Stimulated activated CD4-positive, alpha-beta T cell treated with anti-CD3 and anti-CD28 coated beads, Interleukin-1b, Interleukin-23, amount 100 ng/mL, for 1 hour (primary cell): ENCODE measurements at places on chromosomes 6 and 20.

DNA sequence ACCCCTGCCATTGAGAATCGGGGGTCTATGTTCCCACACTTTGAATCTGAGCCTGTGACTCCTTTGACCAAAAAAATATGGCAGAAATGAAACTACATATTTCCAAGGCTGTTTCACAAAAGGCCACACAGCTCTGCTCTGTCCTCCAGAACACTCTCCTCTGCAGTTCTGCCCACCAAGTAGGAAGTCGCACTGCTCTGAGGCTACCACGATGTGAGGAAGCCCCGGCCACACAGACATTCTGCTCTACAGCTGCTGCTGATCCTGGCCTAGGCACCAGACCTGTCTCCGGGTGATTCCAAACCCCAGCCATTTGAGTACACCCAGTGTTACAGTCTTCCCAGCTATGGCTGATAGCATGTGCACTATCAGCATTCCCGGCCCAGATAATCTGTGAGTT, 85.1 kb downstream of the LYRM4 start:
- DNase-seq = no peak

DNA sequence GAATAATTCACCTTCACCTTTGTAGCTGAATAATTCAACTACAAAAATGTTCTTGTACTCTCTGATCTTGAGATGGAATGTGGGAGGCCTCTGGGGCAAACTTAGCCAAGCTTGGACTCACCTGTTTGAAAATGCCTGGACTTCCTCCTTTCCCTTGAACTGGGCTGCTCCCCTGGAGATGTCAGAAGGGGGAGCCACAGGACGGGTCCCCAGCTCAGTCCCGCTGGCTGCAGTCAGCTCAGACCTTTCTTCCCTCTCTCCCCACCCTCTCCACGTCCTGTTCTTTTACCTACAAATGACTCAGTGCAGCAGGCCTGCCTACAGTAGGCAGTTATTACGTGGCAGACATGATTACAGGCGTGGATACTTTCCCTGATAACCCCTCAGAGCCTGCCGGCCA, 131.5 kb upstream of the RALGAPA2 start:
- no peak for DNase-seq

GRCh38 chr6:129309154-129309553, 400.8 kb downstream of the ARHGAP18 start:
- DNase-seq = no peak

DNA sequence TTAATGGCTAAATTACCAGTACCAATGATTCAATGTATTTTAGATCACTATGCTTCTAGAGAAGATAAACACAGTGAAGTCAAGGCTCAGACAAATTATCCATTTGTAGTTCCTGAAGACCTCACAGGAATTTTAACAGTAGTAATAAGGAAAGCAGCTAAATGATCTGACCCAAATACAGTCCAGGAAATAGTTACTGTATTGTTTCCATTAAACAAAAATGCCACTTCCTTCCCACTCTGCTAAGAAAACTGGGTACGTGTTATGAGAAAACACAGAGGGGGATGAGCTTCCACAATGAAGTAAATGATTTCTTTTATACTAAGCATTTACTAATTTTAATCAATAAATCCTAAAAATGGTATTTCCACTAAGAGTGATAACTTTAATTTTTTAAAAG, 127.9 kb downstream of the CDK19 start:
- no peak for DNase-seq

DNA sequence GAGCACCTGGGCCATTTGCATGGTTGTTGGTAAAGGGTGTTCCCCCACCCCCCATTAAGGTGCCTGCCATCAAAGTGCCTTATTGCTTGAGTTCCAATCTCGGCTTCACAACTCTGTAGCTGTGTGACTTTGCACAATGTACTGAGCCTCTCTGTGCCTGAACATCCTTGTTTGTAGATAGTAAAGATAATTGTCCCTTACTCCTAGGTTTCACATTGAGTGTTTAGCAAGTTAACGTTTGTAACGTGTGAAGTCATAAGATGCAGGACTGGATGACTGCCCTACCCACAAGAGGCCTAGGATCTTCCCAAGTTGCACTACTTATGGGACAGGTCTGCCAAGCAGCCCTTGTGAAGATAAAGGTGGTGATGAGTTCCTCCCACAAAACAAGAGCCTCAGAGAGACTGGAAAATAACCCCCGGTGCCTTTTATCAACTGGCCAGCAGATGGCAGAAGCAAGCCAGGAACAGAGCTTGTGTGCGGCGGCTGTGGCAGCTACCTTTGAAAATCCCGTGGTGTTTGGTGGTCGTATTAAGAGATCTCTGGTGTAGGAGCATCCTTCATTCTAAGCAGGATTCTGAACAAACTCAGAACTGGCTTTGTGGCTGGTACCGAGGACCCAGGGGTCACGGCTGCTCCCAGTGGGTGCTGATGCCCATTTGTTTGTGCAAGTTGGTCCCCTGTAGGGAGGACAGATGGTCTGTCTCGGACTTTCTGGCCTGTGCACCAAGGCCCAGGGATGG, 99.1 kb downstream of the CDH26 start:
- peak; percentile 29 for DNase-seq

- DNase-seq = no peak
These were observed 5.9 kb downstream of the WRNIP1 start for GRCh38 chr6:2771079-2771478.

GRCh38 chr6:106572875-106573585, 56.3 kb downstream of the RTN4IP1 start:
- DNase-seq = no peak

DNA sequence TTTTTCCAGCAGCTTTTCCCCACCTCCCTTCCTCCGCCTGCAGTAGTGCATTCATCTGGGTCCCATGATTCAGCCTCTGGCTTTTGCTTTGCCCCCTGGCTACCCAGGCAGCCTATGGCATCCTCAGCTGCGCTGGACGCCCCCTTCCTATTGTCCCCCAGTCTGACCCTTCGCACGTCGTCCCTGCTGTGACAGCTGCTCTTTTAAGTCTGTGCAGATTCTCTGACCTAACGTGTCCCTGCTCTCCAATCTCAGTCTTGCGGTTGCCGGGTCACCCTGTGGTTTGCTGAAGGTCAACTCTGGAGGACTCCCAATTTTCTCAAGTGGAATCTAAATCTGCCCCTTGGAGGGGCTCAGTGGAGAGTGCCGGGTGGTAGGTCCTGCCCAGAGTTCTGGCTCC, 294.3 kb downstream of the CDC5L start:
- no peak for DNase-seq

DNA sequence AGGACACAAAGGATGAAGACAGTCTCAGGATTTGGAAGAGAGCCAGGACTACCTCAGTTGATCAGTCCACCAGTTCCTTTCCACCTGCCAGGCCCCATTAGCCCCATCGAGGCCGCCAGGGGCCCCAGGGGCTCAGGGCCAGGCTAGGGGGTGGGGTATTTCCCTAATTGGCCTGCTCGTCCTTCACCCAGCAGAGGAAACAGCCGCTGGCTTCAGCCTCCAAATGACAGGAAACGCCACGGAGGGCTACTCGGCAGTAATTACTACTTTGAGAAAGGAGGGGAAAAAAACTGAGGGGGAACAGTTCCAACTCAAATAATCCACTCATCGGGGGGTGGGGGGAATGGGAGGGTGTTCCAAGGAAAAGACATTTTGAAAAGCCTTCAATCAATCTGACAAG, 42.7 kb downstream of the MAFB start:
- no peak for DNase-seq

DNA sequence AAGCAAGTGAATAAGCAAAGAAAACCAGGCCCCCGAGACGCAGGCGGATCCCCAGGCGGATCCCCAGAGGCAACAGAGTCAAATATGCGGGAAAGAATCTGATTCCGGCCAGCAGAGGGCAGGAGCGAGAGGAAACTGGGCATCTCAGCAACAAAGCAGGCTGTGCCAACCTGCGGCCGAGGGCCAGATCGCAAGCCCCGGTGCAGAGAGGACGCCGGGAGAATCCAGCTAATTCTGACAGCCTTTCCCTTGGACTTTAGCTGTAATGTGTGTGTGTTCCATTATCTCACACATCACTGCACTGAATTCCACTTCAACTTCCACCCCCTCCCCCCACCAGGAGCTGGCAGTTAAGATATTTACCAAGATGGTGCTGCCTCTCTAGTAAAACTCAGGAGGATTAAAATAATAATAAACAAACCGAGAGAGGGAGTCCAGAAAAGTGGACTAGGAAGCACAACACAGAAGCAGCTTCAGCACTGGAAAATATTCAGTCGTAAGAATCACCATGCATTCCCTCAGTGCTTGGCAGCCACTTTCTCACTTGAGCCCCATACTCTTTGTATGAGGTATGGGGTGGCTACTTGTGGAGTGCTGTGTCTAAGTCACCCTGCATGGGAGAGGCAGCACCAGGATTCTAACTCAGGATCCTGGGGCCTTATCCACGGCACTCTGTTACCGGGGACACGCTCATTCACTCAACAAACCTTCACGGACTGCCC, 66.2 kb upstream of the SNX9 start:
- peak; percentile 55 for DNase-seq

DNA sequence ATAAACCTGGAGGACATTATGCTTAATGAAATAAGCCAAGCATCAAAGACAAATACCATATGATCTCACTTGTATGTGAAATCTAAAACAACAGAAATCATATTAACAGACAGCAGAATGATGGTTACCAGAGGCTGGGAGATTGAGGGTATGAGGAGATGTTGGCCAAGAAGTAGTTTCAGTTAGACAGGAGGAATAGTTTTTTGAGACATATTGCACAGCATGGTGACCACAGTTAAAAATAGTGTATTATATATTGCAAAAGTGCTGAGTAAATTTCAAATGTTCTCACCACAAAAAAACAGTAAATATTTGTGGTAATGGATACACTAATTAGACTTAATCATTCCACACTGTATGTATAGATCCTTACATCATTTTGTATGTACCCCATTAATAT, 1.8 kb downstream of the GABRR1 start:
- DNase-seq = no peak
